SK-N-SH (cell line): ENCODE measurements at places on chromosomes 5 and 9. TPM values are rescaled to one million over a fixed set of nuclear protein-coding genes. Genes with fewer than 3 reads are reported as not detected.

Gene FYB1
- polyA plus RNA-seq: not detected in 2 replicates

Gene WDR70
- polyA plus RNA-seq: 14.2 and 16.0 TPM in 2 replicates

Gene CSF2
- 0.70 and 0.97 TPM in 2 replicates for polyA plus RNA-seq

Gene FAM78A
- polyA plus RNA-seq: 1.0 and 1.5 TPM in 2 replicates

Gene OR2V1
- polyA plus RNA-seq: not detected in 2 replicates

GRCh38 chr5:135186662-135187522, 152.9 kb upstream of the PITX1 start:
- no peak for DNase-seq

DNA sequence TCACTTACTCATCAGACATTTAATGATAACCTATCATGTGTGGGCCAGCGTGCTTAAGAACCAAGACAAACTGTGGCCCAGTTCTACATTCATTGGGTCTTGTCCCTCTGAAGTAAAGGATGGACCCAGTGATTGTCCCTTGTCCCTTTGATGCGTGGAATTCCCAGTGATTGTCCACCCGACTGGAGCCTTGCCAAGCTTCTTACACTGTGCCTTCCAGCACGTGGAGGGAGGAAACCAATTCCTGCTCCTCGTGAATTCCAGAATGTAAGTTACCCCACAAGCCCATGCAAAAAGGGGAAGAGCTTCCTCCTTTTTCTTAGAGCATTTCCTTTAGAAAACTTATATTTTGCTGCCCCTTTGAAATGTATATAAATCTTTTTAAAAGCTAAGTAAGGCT, 7.9 kb downstream of the CKMT2 start:
- DNase-seq: no peak

DNA sequence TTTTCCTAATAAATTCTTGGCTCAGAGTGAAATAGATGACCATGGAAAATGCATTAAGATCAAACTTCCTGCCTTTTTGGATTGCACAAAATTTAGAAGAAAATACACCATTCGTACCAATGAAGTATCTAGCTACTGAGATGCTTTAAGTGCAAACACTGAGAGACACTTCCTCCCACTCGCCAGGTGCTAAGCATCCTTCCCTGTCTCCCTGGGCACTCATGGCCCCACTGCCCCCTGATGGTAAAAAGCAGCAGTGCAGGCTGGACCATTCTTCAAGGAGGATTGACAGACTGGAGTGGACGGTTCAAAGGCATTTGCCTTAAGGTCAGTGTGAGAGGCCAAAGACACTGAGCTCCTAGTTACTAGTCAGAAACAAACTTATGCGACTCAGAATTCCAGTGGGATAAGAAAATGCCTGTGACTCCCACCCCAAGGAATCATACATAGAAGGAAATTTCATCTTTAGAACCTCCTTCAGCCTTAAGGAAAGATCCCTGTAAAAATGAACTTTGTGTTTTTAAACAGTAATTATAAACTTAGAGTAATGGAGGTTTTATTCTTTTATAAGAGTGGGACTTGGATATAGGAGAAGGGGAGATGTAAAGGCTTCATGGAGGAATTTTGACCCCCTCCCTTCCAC, 86.0 kb upstream of the SLC30A5 start:
- peak; percentile 70 for DNase-seq

DNA sequence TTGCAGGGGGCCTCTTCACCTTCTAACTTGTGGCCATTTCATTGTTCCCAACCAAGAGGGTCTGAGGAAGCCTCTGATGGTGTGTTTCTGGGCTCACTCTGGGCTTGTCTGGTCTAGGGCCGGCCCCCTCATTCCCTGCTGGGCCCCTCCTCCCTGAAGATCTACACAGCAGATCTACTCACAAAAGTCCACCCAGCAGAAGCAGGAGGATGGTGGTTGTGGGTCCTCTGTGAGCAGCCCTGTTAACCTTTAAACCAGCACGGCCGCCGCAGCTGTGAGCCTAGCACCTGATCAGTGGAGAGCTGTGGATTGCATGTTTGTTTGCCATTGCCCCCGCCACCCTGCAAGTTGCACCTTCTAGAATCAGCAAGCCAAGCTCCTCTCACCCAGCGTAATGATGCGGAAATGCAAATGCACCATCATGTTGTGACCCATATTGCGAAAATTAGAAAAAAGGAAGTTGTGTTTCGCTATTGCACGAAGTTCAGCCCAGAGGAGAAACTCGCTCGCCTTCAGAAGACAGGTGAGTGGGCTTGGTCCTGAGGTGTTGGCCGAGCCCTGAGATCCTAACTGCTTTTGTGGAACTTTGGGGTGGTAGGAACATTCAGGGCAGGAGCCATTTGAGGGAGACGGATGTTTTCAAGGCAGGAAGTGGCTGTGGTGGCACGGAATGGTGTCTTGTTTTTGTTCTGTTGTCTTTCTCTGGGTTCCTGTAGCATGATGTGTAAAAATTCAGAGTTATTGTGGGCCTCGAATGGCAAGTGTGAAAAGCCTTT, 16.7 kb downstream of the FGD3 start:
- DNase-seq: no peak

DNA sequence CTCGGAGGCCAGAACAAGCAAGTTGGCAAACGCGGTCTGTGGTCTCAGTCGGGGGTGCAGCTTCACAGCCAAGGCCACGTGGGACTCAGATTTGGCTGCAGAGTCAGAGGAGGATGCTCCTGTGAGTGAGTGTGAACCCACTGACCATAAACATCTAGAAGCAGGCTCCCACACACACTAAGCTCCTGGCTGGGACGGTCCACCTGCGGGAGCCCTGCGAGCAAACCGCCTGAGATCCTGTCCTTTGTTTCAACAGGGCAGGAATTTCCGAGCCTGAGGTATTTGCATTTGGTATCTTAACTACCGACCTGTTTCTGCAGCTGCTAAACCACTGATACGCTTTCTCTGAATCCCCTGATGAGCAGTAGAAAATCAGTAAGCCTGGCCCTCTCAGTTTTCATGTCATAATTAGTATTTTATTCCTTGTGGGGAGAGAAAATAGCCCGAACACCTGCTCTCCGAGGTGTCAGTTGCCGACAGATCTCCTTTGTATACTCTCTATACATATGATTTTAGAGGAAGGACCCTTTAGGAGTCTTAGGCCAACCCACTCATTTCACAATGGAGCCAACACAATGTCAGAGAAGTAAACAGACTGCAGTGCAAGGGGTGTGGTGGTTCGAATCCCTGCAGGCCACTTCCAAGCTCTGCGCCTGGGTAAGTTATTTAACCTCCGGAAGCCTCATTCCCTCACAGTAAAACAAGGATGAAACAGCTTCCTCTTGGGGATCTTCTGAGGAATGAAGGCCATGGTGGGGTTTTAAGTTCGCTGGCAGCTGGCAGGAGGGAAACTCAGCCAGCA, 40.9 kb upstream of the PWWP2A start:
- no peak for DNase-seq

DNA sequence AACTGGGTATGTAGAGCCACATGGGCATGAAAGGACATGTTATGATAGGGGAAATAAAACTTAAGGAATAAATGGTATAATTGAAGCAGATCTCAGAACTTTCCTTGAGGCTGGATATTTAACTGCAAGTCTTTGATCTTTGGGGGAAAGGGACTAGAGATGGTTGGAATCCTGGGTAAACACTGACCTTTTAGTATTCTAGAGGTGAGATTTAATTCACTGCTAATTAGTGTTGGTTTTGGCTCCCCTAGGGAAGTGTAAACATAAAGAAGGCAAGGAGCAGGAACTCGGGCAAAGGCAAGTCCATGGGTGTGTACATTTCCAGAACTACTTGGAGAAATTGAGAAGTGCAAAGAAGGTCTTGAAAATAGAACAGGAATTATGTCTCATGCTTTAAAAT, 16.6 kb downstream of the NIM1K start:
- DNase-seq: no peak

DNA sequence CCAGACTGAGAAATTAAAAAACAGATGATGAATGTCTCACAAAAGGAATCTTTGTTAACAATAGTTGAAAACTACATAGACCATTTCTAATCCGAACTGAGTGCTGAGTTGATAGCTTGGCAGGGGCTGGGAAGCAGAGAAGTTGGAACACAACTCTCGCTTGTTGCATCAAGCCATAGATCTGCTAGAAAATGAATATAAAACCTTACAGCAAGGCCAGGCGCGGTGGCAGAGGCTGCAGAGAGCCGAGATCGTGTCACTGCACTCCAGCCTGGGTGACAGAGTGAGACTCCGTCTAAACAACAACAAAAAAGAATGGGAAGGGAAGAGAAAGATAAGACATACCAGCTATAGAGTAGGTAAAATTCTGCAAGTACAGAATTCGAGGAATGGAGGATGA, 28.0 kb upstream of the SPZ1 start:
- DNase-seq: no peak

GRCh38 chr5:68181039-68181599, 34.4 kb upstream of the PIK3R1 start:
- no peak for DNase-seq

DNA sequence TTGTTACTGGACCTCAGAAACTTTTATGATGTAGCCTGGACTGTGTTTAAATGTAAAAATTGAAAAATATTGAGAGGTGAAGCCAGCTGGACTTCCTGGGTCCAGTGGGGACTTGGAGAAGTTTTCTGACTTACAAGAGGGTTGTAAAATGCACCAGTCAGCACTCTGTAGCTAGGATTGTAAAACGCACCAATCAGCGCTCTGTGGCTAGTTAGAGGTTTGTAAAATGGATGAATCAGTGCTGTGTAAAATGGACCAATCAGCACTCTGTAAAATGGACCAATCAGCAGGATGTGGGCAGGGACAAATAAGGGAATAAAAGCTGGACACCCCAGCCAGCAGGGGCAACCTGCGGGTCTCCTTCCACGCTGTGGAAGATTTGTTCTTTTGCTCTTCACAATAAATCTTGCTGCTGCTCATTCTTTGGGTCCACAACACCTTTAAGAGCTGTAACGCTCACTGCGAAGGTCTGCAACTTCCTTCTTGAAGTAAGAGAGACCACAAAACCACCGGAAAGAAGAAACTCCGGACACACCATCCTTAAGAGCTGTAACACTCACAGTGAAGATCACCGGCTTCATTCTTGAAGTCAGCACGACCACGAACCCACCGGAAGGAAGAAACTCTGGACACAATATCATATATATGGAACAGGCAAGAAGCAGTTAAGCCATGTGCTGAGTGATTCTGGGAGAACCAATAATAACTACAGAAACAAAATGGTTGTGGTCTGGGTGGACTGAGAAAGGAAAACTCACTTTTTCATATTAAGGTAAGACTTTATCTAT, 201.3 kb downstream of the GABRG2 start:
- no peak for DNase-seq

- no peak for DNase-seq
Observed at GRCh38 chr9:21687351-21687750, 115.1 kb upstream of the MTAP start.

DNA sequence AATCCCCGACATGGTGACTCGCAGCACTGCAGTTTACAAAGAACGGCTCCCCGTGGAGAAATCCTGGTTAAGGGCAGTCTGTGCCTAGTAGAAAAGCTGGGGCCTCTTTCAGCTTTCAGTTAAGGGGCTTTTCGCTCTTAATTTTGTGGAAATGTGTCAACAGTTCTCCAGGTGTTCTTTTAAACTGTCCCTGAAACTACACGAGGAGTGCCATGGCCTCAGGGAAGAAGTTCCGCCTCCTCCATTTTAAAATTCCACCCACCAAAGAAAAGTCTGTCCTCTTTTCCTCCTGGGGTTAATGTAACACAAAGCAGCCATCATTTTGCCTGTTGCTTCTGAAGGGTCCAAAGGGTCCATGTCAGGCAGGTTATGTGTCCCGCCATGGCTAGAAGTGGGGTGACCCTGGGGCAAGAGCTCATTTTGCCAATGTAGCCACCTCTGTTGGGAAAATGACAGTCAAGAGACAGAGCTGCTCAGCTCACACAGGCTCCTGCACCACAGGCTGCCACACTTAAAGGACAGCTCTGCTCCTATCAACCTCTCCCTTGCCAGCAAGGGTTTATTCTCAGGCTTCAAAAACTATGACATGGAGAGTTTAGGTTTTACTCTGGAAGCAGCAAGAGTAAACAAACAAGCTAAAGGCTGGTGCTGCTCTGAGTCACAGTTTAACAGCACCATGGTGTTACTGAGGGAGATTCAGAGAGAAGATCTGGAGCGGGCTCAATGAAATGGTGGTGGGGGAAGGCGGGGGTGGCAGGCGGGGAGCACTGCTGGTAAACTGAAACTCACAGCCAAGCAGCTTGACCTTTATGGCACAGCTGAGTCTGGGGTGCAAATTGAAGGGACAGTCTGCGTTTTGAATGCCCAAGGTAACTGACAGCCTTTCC, 3.2 kb downstream of the WHRN start:
- no peak for DNase-seq
